GM23248 (cell line): ENCODE measurements at places on chromosomes 12 and 14. TPM values are rescaled to one million over a fixed set of nuclear protein-coding genes. Genes with fewer than 3 reads are reported as not detected.
A peak's percentile ranks its signal among the peaks of the same experiment; 100 is the strongest.

DNA sequence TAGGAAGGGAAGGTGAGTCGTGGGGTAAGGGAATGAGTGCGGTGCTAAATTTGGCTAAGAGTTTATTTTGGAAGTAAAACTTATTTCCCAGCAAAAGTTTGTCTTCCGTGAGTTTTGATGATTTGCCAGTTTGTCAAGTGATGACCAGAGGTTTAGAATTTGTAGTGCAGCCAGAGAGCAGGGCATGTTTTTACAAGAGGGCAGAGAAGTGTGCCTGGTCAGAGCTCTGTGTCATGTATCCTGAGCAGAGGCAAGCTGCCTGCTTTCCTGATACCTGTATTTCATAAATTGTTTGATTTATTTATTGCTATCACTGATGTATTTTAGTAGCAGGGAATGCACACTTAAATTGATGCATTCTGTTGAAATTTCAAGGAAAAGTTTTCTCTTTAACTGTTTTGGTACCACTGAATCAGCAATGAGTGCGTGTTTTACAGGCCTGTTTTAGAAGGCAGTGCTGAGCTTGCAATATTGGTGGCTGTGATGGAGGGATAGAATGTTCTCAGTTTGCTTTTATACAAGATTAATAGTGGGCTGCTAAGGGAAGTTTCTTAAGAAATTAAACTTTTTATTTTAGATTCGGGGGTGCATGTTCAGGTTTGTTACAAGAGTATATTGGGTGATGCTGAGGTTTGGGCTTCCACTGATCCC is 19.7 kb upstream of the RD3L start:
- DNase-seq: peak; percentile 10

- no peak for DNase-seq
Measured at GRCh38 chr12:126038434-126038833, 973.2 kb downstream of the AACS start.

DNA sequence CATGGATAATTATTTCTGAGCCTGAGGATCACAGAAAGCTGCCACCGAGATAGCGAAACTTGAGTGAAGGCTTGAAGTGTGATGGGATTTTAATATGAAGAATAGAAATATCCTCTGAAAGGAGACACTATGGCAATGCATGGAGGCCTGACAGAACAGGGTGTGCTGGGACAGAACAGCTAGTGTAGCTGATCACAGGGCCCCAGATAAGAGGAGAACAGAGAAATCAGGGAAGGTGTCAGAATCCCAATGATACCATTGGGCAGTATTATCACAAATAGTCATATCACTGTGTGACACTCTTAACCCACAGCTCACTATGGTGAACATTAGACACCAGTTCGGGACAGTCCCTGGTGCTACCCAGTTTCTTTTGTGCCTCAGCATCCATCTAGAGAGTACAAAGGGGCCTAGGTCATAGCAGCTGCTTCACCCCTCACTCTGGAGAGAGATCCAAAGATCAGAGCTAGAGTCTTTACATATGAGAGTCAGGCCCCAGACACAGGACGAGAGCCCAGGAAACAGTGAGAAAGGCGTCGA is 506 bp upstream of the OR10P1 start:
- DNase-seq: no peak

- DNase-seq: no peak
Measured at GRCh38 chr12:24307716-24308335, 358.4 kb upstream of the SOX5 start.

DNA sequence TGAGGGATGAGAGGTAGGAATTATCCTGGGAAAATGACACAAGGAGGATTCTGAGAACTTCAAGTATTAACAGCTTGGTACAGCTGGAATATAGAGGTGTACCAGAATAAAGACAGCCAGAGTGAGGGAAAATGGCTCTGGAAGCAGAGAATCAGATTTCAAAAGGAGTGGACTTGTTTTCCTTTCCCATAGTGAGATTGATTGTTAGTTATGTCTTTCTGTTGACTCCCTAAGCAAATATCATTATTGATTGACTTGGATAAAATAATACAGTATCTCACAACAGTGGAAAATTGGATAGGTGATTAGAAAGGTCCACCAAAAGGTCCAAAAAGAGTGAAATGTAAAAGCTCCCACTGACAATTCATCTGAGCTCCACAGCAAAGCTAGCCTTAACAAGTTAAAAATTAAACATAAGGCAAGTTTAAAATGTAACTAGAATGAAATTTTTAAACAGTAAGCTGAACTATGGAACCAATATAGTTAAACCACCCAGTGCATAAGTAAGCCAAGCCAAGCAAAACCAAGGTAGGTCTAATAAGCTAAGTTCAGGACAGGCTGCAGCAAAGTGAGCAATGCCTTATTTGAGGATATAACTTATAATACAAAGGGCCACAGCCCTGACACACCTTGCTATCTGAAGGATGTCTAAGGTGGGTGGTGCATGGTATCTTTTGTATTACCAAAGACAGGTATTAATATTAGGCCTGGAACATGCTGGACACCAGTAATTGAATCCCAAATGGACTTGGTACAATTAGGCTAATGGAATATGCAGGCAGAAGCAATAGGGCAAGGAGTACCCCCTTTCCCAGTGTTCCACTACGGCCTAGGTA is 21.8 kb downstream of the ENTPD5 start:
- DNase-seq: no peak

DNA sequence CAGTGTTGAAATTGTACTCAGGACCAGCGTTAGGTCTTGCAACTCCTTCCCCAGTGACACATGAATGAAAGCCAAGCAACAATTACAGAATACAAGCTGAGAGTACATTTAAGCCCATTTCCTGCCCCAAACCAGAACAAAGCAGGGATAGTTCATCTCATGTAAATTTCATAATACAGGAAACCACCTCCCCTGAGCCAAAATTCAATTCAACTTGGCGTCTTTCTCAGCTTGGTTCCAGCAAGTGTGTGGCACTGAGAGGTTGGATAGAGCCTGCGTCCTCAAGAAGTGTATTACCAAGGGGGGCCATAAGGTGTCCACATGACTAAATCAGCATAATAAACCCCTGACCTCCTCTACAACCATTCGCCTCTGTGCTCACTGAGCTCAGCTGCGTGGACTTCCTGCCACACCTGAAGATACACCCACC is 278.9 kb upstream of the CRY1 start:
- DNase-seq: peak; percentile 29

- DNase-seq: no peak
Measured at GRCh38 chr14:97273540-97273939, 476.4 kb downstream of the VRK1 start.

- DNase-seq: no peak
Measured at GRCh38 chr12:49922349-49923034, 18.8 kb upstream of the FAIM2 start.

GRCh38 chr12:120139958-120140357 is 23.4 kb upstream of the RAB35 start:
- DNase-seq: no peak

GRCh38 chr14:74921987-74922751 is 891 bp downstream of the RPS6KL1 start:
- no peak for DNase-seq

- no peak for DNase-seq
Measured at GRCh38 chr12:2211119-2211518, 158.3 kb downstream of the CACNA1C start.

- DNase-seq: peak; percentile 3
Measured at GRCh38 chr12:126385785-126386184, 1320.5 kb downstream of the AACS start.

DNA sequence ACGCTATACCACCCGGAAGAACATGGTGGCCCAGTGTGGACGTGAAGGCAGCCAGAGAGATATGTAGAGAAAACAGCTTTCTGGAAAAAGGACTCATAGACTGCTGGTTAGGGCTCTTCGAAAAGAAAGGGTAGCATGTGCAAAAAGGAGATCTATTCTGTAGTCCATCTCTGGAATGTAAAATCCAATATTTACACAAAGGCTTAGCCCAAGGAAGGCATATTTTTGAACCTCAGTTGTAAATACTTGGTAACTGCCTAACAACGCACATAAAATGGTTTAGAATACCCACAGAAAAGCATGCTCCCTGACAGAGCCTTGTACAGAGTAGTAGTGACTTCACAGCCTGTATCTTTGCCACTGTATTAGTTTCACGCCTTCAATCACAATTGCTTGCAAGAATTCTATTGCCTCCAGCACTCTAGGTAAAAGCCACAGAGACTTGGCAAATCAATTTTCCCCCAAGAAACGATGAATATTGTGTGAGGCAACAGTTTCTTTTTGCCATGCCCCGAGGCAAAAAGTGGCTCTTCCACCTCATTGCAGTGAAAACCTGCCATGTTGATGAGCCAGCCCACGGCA is 59.2 kb downstream of the TRIM9 start:
- no peak for DNase-seq

GRCh38 chr12:46573347-46573658 is 200.7 kb upstream of the SLC38A2 start:
- DNase-seq: peak; percentile 21

GRCh38 chr14:33792720-33793368 is 158.0 kb downstream of the EGLN3 start:
- peak; percentile 88 for DNase-seq

DNA sequence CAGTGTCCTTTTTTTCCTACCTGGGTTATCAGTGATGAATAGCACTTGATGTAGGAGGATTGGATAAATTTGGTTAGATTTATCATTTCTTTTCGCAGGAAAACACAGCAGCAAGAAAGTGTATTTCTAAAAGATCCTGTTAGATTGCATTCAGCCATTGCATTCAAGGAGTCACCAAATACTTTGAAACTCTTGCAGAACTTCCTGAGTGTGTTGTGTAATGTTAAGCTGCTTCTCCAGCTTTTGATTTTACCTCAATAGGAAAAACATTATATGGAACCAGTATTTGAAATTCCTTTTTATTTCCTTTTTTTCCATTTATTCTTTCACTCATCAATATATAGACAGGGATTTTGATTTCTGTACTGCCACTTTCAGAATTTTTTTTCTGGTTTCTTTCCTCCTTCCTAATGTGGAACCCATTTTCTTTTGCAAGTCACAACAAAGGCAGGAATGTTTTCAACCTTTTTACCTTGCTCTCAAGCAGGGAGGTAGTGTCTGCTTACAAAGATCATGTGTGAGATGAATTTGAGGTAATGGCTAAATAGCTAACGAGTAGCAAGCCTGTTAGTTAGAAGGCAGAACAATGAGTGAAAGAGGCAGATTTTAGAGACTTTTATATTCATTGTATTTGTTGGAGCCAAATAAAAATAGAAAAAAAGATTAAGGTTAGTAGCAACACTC is 56.2 kb downstream of the PPHLN1 start:
- peak; percentile 61 for DNase-seq

GRCh38 chr12:127726671-127727315 is 540.2 kb upstream of the TMEM132C start:
- no peak for DNase-seq

DNA sequence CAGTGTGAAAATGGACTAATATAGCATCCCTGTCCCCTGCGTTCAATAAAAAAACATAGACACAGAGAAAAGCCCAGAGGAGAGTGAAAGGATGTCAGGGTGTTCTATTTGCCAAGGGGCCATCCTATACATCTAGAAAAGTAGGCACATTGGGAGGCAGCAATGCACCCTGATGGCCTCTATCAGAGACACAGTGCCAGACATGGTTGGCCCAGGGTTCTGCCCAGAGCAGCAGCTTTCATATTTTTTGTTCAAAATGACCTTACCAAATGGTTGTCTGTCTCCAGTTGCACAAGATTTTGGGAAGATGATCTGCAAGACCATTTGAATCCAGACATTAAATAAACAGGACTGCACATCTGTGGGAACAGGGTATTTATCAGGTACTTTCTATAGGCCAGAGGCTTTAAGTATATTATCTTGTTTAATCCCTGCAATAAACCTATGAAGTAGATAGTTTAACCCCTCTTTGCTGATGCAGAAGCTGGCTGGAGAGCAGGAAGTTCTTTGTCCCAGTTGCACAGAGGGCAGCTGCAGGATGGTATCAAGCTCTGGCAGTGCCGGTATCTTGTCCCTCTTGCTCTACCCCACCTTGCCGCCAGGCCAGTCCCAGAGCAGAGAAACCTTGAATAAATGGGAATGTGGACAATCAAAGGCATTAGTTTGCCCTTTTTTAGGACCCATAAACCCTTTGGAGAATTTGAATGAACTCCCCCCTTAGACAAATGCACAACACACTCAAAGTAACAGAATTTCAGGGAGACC is 171.8 kb upstream of the PWP1 start:
- no peak for DNase-seq

- no peak for DNase-seq
Measured at GRCh38 chr12:101745481-101745880, 6.2 kb upstream of the SYCP3 start.

DNA sequence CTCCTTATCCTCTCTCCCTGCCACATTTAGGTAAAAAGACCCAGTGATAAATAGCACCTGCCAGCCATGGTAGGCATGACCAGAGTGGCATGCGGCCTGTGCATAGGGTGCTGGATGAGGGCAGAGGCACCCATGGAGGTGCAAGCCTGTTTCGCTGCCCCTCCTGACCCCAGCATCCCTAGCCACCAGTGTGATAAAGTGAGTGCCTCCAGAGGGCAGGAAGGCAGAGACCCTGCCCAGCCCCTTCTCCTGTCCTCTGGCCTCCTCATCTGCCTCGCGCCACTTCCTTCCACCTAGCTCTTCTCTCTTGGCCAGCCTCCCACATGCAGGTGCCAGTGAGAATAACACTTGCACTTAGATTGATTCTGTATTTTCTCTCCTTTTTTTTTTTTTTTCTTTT is 108.3 kb upstream of the FUT8 start:
- no peak for DNase-seq

- DNase-seq: peak; percentile 92
Measured at GRCh38 chr14:25050269-25051150, 563 bp upstream of the STXBP6 start.

GRCh38 chr14:75249251-75249957 is 29.2 kb upstream of the FOS start:
- DNase-seq: no peak

GRCh38 chr14:86057018-86057667 is 527.2 kb downstream of the FLRT2 start:
- peak; percentile 46 for DNase-seq

DNA sequence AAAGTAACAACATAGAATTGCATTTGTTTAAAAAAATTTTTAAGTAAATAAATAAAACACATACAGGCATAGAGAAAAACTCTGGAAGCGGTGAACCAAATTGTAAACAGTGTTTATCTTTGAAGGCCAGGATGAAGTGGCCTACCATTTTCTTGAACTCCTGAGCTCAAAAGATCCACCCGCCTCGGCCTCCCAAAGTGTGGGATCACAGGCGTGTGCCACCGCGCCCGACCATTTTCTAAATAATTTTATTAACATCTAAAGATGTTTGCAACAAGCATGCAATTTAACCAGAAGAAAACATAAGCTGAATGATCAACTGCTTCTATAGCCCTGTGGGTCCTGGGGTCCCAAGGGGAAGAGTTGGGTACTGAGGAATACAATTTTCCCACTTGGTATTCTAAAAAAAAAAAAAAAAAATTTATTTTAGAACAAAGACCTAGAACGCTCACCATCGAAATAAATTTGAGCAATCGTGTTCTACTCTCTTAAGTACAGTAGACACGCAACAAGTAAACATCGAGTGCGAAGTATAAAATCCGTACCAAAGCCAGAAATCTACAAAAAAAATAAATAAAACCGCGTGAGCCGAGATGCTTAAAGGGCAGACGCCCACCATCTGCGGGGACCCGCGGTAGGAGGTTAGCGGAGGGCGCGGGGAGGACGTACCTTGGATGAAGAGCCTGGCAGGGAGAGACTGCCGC is 484 bp downstream of the MIS18BP1 start:
- peak; percentile 58 for DNase-seq

Gene KLHL33
- not detected in 2 replicates for total RNA-seq

Gene SERPINA12
- not detected in 2 replicates for total RNA-seq

Gene CAPS2
- 3.4 and 4.4 TPM in 2 replicates for total RNA-seq

Gene ANKRD33
- not detected in 2 replicates for total RNA-seq

Gene LRTM2
- total RNA-seq: not detected in 2 replicates

Gene GSG1
- total RNA-seq: 0.86 and 1.3 TPM in 2 replicates

Gene SERPINA10
- total RNA-seq: not detected in 2 replicates

Gene BCAT1
- 72.1 and 109 TPM in 2 replicates for total RNA-seq
